ENCODE measurements at places on chromosomes 6 and 20.

DNA sequence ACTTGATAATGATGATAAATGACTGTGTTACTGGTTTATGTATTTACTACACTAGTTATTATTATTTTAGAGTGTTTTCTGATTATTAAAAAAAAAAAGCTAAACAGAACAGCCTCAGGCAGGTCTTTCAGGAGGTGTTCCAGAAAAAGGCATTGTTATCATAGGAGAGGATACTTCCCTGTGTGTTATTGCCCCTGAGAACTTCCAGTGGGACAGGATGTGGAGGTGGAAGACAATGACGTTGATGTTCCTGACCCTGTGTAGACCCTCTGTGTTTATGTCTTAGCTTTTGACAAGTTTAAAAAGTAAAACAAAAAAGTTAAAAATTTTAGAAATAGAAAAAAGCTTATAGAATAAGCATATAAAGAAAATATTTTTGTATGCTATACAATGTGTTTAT is 49.1 kb downstream of the NCOA7 start:
- DNase-seq = no peak

- DNase-seq = no peak
These were observed 275.4 kb downstream of the PTPRT start for GRCh38 chr20:42914302-42914701.

DNA sequence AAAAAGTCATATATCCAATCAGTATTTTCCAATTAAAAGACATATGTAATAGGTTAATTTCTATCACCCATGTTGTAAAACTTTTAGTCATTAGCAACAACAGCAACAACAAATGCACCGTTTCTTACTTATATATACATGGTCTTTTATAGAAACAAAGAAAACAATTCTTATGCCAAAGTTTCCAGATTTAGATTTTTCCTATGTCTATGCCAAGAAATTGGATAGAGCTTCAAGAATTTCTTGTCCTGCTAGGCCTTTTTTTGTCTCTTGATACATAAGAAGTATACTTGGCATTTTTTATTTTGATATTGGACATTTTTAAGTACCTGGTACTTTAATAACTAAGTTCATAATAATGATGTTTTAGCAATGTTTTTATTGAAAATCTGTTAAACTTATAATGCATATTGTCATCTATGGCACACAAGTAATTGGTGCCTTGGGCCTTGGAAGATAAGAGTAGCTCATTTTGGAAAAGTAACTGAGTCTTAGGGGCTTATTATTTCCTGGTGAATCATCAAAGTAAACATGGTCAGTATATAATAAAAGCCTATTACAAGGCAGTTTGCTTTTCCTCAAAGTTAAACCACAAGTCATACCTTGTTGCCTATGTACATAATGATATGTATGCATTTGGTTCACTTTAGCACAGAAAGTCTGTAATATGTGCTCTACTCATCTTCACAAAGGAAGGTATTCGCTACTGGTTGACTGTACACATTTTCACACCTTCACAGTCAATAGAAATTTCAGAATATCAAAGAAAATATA is 10.1 kb upstream of the FRK start:
- DNase-seq = no peak

DNA sequence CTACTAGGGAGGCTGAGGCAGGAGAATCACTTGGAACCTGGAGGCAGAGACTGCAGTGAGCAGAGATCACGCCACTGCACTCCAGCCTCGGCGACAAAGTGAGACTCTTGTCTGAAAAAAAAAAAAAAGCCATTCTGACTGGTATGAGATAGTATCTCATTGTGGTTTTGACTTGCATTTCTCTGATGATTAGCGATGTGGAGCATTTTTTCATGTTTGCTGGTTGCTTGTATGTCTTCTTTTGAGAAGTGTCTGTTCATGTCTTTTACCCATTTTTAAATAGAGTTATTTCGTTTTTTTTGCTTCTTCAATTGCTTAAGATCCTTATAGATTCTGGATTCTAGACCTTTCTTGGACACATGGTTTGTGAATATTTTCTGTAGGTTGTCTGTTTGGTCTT is 103.5 kb upstream of the SIM1 start:
- DNase-seq = no peak

DNA sequence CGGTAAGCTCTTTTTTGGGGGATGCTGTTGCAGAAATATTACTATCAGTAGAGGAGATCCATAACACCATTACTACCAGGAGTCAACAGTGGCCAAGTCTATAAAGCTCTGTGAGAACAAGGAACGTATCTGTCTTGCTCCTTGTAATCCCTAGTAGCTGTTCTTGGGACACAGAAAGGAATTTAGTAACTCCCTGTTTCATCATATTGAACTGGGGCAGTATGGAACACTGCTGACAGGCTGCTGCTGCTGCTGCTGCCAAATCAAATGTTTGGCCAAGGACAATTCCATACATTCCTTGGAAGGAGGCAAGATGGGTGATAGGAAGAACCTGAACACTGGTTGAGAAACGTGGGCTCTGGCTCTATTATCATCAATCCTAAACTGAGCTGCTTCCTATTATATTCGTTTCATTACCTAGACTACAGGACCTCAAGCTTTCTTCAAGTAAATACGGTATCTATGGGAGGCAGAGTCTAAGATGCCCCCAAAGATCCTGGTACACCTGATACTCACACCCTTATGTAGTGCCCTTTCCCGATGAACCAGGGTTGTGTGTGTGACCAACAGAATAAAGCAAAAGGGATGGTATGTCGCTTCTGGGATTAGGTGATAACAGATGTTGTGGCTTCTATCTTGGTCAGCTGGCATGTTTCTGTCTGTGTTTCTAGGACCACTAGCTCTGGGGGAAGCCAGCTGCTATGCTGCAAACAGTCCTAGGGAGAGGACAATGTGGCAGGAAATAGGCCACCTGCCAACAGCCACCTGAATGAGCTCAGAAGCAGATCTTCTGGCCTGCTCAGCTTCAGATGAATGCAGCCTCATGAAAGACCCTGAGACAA is 39.5 kb downstream of the ELOVL5 start:
- peak; percentile 41 for DNase-seq

- DNase-seq = no peak
These were observed 4.2 kb downstream of the CLIC5 start for GRCh38 chr6:46011188-46012085.

GRCh38 chr6:3236005-3236404 is 8.6 kb upstream of the TUBB2B start:
- DNase-seq = no peak

DNA sequence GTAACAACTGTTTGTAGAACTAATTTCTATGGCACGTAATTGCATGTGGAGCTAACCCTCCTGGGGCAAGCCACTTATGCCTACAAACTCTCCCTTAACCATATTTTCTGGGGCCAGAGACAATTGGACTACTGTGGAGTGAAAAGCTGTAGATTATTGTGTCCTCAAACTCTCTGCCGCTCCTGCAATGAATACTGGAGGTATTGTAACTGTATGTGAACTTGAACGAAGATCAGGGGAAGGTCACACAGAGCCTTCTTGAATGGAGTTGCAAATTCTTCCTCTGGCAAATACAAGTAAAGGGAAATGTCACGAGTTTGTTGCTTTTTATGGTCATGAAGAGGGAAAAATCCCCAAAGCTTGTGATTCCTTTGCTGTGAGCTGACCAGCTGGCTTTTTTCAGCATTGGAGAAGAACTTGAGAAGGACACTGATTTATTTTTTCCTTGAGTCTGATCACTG is 18.2 kb downstream of the AKAP12 start:
- no peak for DNase-seq

GRCh38 chr20:49701916-49702315 is 11.8 kb downstream of the B4GALT5 start:
- DNase-seq = no peak

DNA sequence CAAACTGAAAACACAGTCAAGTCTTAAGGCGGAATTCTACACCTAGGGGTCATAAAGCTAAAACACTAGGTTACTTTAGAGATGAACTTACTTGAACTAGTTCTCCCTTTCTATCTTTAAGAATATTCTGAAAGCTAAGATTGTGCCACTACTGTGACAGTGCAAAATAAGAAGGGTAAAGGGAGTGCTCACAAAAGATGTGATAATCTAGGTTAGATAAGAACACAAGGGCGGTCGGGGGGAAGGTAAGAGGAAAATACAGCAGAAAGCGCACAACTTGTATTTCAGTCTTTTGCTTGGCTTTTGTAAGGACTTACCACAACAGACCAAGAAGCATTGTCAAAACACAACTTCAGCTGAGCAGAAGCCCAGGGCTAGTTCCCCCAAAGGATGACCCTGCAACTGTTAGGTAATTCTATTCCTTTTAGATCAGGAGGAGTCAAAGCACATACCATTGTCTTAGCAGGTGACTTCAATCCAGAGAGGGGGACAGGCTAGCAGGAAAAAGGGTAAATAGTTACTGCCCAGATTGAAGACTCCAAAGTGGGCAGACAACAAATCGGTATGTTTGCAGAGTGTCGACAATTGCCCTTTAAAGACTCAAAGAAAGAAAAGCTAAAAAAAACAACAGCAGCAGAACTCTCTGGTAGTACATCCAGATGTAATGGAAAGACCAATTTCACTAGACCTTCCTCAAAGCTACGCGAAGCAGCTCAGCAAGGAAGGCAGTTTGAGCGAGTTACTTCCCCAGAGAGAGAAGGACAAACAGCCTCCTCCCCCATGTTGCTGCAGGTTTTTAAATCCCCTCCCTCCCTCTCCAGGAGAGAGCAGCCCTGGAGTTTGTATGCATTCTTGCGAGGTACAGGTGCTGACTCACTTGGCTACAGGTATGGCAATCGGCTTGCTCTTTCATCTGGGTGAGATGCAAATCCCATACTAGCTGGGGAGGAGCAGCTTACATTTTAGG is 59.0 kb downstream of the RIPOR2 start:
- no peak for DNase-seq

GRCh38 chr6:6683969-6684833 is 95.7 kb downstream of the LY86 start:
- no peak for DNase-seq

- no peak for DNase-seq
These were observed 37.7 kb downstream of the KCNQ2 start for GRCh38 chr20:63434599-63435378.

- DNase-seq = no peak
These were observed 18.9 kb downstream of the NEDD9 start for GRCh38 chr6:11213422-11214021.

DNA sequence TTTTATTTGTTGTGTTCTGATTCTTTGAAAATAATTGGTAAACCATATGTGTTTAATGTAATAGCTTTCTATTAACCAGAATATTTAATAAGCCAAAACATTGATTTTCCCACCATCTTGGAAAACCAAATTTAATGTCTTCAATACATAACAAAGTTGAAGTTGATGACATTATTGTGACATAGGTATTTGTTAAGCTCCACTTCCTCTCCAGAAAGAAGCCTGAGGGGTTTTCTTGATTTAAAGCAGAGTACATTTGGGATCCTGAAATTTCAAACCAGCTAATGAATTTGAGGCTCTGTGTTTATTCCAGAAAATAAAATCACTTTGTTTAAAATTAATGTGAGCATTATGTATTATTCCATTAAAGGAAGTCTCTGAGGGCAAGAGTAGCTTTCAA is 106.3 kb downstream of the PERP start:
- DNase-seq = no peak

DNA sequence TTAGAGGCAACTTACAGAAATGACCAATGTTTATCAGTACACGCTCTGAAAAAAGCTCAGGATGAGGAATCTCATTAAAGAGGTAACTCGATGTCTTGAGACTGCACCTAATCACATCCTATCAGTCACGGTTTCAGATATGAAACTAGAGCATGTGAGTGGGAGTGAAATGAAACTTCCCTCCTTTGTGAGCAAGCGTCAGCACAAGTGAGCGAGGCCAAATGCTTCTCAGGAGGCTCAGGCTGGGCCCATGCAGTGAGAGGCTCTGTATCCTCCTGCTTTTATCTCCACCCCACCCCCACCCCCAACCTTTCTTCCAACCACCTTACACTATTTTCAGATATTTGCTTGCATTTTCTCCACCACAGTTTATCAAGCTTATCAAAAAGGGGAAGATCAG is 140.8 kb upstream of the RIMS1 start:
- DNase-seq = no peak

- no peak for DNase-seq
These were observed 54.2 kb downstream of the HIVEP1 start for GRCh38 chr6:12066297-12066696.

- DNase-seq = no peak
These were observed 162.4 kb downstream of the FRK start for GRCh38 chr6:115898246-115898645.

DNA sequence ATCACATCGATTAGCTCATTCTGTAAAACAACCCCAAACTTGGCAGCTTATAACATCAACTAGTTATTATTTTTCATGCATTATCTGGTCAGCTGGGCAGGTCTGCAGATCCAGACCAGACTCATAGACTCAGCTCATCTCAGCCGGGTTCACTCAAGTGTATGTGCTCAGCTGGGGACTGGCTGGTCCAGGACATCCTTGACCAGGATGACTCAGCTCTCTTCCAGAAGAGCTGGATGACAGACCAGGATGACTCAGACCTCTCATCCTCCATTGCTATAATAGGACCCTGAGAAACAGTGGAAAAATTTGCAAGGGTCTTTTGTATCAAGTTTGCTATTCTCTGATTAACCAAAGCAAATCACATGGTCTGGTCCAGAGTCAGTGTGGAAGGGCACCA is 312.5 kb upstream of the PLCB4 start:
- DNase-seq = peak; percentile 52

- DNase-seq = no peak
These were observed 16.1 kb downstream of the TTPAL start for GRCh38 chr20:44491635-44492395.

- no peak for DNase-seq
These were observed at the start of gene HLA-F for GRCh38 chr6:29723262-29723665. HLA-F (plus strand) TSS chr6:29723434; CDS start chr6:29723464, 30 bp downstream.

DNA sequence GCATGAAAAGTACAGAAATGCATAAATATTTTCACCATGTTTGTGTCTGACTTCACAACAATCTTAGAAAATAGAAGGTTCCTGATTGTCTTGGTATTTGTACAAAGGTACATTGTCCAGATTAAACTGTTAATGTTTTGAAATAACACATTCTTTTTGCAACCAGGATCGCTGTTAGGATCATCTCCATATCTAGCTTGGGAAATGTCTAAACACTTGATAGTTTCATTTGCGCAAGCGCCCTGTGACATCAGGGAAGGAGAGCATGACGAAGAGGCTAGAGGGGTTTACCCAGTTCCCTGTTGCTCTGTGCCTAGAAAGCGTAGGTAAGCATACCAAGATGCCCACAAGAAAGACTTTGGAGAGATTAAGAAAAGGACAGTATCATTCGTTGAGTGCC is 19.4 kb downstream of the ALDH8A1 start:
- no peak for DNase-seq

DNA sequence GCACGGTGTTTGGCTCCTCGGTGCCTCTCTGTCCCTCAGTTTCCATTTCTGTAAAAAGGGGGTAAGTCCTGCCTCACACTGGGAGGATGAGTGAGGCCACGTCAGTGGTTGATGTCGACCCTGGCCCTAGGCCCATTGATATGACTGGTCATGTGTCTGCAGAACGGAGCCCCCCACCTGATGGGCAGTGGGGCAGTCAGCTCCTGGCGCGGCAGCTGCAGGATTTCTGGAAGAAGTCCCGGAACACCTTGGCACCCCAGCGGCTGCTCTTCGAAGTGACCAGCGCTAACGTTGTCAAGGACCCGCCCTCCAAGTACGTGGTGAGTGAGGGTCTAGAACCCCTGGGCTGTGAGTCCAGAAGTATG is 1.2 kb downstream of the SNX21 start:
- DNase-seq = no peak

Data from AG04449 (cell line).